Activated T-helper 2 cell treated with anti-CD3 and anti-CD28 coated beads, Interferon-gamma antibody, Interleukin-2, Interleukin-4, amounts not matched to agents 10 μg/mL and 5 μg/mL and 100 μg/mL, durations not matched to agents 14 hours and 24 hours and 36 hours (primary cell): ENCODE measurements at places on chromosomes 6 and 20. TPM values are rescaled to one million over a fixed set of nuclear protein-coding genes. Genes with fewer than 3 reads are reported as not detected.

ARMH2 gene
- not detected in 2 replicates for total RNA-seq

- H3K27ac ChIP-seq = no peak overlapping the region
- H3K4me1 ChIP-seq = peaks cover 36% of the 10 kb centered on the region
- H3K27me3 ChIP-seq = no peaks in the 10 kb centered on the region
- no peak for DNase-seq
Observed at GRCh38 chr20:32114305-32114960, 4.9 kb downstream of the TM9SF4 start.

DNA sequence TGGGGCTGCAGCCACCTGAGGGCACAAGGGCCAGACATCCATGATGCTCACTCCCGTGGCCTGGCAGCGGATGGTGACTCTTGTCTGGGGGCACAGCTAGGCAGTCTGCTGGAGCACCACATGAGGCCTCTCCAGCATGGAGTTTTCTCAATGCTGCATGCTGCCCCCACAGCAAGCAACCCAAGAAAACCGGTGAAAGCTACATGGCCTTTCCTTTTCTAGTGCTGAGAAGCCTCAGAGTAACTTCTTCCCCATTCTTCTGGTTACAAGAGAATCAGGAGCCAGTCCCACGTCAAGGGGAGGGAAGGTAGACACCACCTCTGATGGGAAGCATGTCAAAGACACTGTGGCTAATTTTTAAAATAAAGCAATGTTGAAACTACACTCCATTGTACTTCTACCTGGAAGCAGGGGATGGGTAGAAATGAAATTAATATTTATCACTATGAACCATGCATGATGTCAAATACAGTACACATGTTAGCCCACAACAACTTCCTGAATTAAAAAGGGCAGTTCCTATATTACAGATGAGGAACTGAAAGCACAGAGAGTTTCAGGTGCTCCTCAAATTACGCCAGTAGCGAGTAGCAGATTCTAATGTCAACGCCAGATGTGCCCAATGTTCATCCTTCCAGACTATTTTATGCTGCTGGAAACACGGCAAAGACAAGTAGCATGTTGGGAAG is 101.5 kb downstream of the LAMP5 start:
- H3K27me3 ChIP-seq = no peaks in the 10 kb centered on the region
- H3K4me1 ChIP-seq = no peaks in the 10 kb centered on the region
- H3K36me3 ChIP-seq = no peaks in the 10 kb centered on the region
- DNase-seq = no peak
- H3K27ac ChIP-seq = no peak overlapping the region
- no peak overlapping the region for H3K4me3 ChIP-seq

GRCh38 chr6:40323881-40324634 is 263.1 kb downstream of the LRFN2 start:
- H3K4me3 ChIP-seq = no peak overlapping the region
- no peak overlapping the region for H3K27ac ChIP-seq
- peaks cover 15% of the 10 kb centered on the region for H3K4me1 ChIP-seq
- H3K27me3 ChIP-seq = peaks cover 20% of the 10 kb centered on the region
- no peak for DNase-seq

DNA sequence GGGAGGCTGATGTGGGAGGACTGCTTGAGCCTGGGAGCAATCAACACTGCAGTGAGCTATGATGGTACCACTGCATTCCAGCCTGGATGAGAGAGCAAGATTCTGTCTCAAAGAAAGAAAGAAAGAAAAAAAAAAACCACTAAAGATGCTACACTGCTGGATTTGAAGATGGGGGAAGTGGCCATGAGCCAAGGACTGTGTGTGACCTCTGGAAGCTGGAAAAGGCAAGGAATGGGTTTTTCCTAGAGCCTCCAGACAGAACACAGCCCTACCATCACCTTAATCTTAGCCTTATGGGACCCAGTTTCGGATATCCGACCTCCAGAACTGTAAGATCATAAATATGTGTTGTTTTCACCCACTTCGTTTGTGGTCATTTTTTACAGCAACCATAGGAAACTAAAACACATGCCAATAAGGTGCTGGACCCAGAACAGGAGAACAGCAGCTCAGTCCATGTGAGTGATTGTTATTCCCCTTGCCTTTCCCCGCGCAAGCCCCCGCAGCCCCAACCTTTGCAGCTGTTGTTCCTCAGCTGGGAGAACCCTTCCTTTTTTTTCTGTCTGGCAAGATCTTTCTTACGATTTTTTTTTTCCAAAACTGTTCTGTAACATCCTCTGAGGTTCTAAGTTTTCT is 11.1 kb upstream of the VAPB start:
- peaks cover 2% of the 10 kb centered on the region for H3K4me1 ChIP-seq
- H3K27me3 ChIP-seq = peaks cover 22% of the 10 kb centered on the region
- no peak overlapping the region for H3K4me3 ChIP-seq
- no peaks in the 10 kb centered on the region for H3K36me3 ChIP-seq
- no peak for DNase-seq
- no peak overlapping the region for H3K27ac ChIP-seq

IMPG1 gene
- total RNA-seq = not detected in 2 replicates

TRIM31 gene
- total RNA-seq = not detected in 2 replicates

GRCh38 chr6:166397849-166398248 is 15.1 kb upstream of the MPC1 start:
- no peak for DNase-seq
- H3K27me3 ChIP-seq = peaks cover 8% of the 10 kb centered on the region
- no peak overlapping the region for H3K27ac ChIP-seq

DNA sequence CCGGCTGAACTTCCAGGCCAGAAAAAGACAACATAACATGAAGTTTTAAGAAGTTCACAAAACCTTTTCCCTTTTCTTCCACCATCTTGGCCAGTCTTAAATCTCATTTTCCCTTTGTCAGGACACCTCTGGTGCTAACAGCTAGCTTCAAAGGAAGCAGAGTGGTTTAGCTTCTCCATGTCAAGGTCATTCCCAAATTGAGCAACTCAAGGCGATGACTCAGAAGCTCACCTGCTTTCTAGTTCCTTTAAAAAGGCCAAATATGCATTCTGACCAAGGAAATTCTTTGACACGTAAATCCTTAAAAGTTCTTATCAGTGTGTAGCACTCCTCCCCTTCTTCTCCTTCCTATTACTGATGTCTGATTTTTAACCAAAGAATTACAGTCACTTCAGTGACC is 69.6 kb upstream of the VGLL2 start:
- no peaks in the 10 kb centered on the region for H3K36me3 ChIP-seq
- H3K4me3 ChIP-seq = no peak overlapping the region
- H3K27me3 ChIP-seq = no peaks in the 10 kb centered on the region
- H3K4me1 ChIP-seq = no peaks in the 10 kb centered on the region
- no peak for DNase-seq

- peaks cover 23% of the 10 kb centered on the region for H3K4me1 ChIP-seq
- H3K36me3 ChIP-seq = no peaks in the 10 kb centered on the region
- H3K27ac ChIP-seq = no peak overlapping the region
- no peak for DNase-seq
- peaks cover 3% of the 10 kb centered on the region for H3K27me3 ChIP-seq
Observed at GRCh38 chr6:139549561-139550070, 175.2 kb upstream of the CITED2 start.

DNA sequence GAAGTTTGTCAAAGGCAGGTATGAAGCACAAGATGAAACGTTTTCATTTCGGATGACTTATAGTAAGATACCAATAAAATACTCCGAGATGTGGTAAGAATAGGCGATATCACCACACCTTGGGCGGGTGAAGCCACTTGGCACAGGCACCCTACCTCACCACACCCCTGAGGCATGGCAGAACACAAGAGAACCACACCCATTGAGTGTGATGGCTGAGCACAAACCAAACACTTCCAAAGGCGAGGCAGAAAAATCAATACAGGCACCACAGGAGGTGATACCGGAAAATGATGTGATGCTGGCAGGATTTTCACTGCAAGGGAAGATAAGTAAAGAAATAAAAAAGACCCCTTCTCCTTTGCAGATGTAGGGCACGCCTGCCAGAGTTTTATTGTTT is 332.9 kb upstream of the PRDM1 start:
- H3K4me1 ChIP-seq = peaks cover 46% of the 10 kb centered on the region
- H3K27ac ChIP-seq = no peak overlapping the region
- H3K36me3 ChIP-seq = peaks cover 20% of the 10 kb centered on the region

DNA sequence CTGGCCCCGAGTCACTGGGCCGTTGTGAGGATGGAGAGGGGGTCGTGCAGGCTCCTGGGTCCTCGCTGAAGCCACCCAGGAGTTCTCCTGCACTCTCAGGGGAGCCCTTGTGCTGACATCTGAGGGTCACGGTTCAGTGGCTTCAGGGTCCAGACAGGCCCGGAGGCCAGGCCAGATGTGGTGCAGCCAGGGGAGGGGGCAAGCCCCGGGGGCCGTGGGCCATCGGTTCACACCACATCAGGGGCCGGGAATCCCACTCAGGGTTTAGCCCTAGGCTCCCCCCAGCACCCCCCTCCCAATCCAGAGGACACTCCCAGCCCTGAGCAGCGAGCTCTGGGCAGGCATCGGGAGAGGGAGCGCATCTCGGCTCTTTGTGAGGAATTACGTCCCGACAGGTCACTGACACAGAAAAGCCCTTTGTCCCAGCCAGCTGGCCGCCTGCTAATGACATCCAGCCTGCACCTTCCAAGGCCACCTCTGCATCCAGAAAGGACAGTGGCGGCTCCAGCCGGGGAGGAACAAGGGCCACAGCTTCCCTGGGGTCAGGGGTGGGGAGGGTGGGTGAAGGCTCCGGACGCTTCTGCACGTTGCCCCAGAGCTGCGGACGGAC is 6.4 kb upstream of the CHRNA4 start:
- H3K4me3 ChIP-seq = no peak overlapping the region
- peaks cover 3% of the 10 kb centered on the region for H3K27me3 ChIP-seq
- H3K4me1 ChIP-seq = no peaks in the 10 kb centered on the region

GRCh38 chr20:58584051-58584824 is 66.8 kb upstream of the STX16 start:
- no peak for DNase-seq
- no peaks in the 10 kb centered on the region for H3K4me1 ChIP-seq
- no peaks in the 10 kb centered on the region for H3K36me3 ChIP-seq
- peaks cover 2% of the 10 kb centered on the region for H3K27me3 ChIP-seq

GRCh38 chr6:53461696-53462095 is 83.2 kb downstream of the GCLC start:
- H3K27ac ChIP-seq = no peak overlapping the region
- H3K27me3 ChIP-seq = peaks cover 9% of the 10 kb centered on the region
- H3K36me3 ChIP-seq = no peaks in the 10 kb centered on the region
- H3K4me3 ChIP-seq = no peak overlapping the region
- no peak for DNase-seq

GRCh38 chr20:63261795-63262528 is 7.7 kb upstream of the NKAIN4 start:
- peaks cover 9% of the 10 kb centered on the region for H3K27me3 ChIP-seq
- H3K36me3 ChIP-seq = no peaks in the 10 kb centered on the region
- no peak overlapping the region for H3K4me3 ChIP-seq
- no peak for DNase-seq

DNA sequence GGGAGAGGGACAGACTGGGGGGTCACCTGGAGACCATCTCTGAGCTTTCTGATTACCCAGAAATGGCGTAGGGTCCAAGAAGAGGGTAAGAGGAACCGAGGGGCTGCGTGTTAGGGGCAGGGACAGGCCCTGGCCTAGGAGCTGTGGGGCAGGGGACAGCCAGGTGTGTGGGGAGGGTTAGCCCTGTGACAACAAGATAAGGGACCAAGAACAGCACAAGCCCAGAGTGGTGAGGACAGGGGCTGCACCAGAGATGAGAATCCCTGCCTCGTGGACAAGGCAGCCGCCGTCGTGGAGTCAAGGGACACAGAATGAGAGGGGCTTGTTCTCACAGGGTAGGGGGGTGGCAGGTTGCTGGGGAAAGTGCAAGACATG is 449 bp upstream of the AVP start:
- H3K36me3 ChIP-seq = no peaks in the 10 kb centered on the region
- no peak overlapping the region for H3K27ac ChIP-seq
- H3K4me3 ChIP-seq = no peak overlapping the region
- H3K4me1 ChIP-seq = peaks cover 4% of the 10 kb centered on the region
- DNase-seq = no peak
- peaks cover 53% of the 10 kb centered on the region for H3K27me3 ChIP-seq

DNA sequence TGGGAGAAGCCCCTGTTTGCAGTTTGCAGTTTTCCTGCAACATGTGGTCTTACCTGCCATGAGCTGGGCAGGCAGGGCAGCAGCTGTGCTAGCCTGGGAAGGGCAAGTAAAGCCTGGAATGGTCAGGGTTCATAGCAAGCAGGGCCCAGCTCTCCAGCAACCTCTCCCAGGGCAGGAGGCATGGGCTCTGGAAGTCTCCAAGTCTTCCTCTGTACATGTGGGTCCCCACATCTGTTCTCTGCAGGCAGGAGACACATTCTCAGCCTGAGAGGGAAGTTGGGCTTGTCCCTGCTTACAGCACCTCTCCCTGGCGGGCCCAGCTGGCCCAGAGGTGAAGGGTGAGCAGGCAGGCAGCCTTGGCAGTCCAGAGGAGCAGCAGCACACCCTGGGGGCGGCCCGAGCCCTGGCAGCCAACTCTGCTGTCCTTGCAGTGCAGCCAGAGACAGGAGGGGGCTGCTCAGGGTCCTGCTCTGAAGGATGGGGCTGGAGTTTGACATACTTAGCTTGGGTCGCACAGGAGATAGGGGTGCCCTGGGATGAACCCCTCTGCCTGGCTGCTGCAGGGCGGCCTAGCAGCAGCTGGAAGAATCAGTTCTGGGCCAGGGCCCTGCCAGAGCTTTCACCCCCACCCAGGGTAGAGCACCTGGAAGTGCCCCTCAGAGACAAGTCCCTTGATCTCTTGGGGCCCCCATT is 176.0 kb downstream of the MRPL14 start:
- no peaks in the 10 kb centered on the region for H3K36me3 ChIP-seq
- H3K4me1 ChIP-seq = no peaks in the 10 kb centered on the region
- no peak overlapping the region for H3K4me3 ChIP-seq
- peaks cover 8% of the 10 kb centered on the region for H3K27me3 ChIP-seq
- DNase-seq = no peak
- no peak overlapping the region for H3K27ac ChIP-seq

DNAAF9 gene
- total RNA-seq = 2.0 and 2.3 TPM in 2 replicates

BPIFA1 gene
- total RNA-seq = not detected in 2 replicates

DNA sequence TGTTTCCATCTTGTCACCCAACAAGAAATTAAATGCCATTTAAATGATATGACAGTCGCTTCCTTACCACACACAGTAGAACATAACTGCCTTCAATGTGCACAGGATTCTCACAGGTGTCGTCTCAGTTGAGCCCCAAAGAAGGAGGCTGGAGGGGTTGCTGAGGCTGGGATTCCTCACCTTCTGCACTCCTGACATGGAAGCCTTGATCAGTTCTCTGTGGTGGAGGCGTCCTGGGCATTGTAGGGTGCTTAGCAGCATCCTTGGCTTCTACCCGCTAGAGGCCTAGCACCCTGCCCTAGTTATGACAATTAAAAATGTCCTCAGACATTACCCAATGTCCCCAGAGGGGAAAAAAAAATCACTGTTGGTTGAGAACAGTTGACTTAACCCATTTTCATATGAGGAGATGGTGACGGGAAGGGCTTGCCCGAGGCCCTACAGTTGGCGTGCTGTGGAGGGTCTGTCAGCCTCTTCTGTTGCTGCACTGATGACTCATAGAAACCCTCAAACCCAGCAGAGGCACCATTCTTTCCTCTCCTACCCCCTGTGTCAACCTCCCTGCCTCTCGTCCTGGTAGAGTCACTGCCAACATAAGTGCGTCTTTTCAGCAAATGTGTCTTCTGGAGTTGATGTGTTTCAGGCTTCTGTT is 19.3 kb upstream of the ZNF831 start:
- peaks cover 8% of the 10 kb centered on the region for H3K36me3 ChIP-seq
- H3K4me1 ChIP-seq = peaks cover 57% of the 10 kb centered on the region
- H3K4me3 ChIP-seq = no peak overlapping the region
- no peak for DNase-seq
- H3K27me3 ChIP-seq = no peaks in the 10 kb centered on the region
